Esophagus muscularis mucosa (tissue), 4 donors: ENCODE measurements at places on chromosomes 2 and 18. TPM values are rescaled to one million over a fixed set of nuclear protein-coding genes. Genes with fewer than 3 reads are reported as not detected.
A peak's percentile ranks its signal among the peaks of the same experiment; 100 is the strongest.

DNA sequence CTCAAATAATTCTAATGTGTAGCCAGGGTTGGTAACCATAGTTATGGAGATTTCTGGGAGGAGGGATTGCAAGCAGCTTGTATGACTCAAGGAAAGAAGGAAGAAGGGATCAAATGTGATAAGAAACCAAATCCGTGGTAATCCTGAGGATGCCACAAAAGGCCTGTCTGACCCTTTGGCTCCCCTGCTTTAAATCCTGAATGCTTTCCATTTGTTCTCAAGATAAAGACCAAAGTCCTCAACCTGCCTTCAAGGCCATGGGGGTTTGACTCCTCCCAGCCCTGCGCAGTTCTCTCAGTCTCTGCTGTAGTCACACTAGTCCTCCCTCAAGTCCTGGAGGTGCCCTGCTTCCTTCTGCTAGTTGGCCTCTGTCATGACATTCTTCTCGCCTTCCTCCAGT lies 74.0 kb downstream of the SUMO1 start:
- no peak for DNase-seq

DNA sequence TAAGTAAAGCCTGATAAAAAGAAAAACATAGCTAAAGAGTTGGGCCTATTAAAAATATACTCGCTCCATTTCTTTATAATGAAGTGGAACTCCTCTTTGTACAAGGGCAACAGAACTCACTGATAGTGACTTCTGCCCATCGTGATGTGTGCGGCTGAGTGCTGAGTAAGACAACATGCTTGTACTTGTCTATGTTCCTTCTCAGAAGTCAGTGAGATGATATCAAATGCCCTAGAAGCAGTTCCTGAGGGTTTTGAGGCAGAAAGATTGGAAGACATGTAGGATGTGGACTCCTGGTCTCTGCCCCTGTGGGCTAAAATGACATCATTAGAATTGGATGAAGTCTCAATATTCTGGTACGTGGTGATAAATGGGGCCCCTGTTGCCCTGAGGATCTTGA lies 73.8 kb downstream of the USP40 start:
- no peak for DNase-seq

- no peak for DNase-seq
These were observed 43.4 kb upstream of the ROCK2 start for GRCh38 chr2:11387843-11388242.

DNA sequence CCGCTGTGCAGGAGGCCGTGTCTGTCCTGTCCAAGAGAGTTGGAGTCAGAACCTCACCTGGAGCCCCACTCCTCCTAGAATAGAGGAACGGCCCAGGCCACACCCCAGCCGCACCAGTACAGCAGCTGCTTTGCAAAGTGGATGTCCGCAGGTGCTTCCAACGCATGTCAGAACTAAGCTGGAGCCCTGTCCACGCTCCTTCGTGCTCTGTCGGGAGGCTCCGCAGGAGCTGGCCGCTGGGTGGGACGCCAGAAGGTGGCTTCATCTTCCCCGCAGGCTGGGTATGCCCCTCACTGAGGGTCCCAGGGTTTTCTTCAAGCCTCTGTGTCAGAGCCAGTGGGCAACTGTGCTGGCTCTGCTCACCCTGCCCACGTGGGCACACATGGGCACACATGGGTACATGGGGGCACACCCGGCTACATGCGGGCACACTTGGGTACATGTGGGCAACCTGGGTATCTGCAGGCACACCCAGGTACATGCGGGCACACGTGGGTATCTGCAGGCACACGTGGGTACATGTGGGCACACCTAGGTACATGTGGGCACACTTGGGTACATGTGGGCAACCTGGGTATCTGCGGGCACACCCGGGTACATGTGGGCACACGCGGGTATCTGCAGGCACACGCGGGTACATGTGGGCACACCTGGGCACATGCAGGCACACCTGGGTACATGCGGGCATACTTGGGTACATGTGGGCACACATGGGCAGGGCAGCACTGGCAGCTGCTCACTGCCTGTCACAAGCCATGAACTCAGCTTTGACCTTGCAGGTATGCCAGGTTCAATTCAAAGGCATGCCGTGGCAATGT lies 67.1 kb upstream of the CTDP1 start:
- DNase-seq = no peak

Gene TBR1
- not detected for total RNA-seq

GRCh38 chr2:17648581-17648980 lies 105.0 kb downstream of the SMC6 start:
- no peak for DNase-seq

DNA sequence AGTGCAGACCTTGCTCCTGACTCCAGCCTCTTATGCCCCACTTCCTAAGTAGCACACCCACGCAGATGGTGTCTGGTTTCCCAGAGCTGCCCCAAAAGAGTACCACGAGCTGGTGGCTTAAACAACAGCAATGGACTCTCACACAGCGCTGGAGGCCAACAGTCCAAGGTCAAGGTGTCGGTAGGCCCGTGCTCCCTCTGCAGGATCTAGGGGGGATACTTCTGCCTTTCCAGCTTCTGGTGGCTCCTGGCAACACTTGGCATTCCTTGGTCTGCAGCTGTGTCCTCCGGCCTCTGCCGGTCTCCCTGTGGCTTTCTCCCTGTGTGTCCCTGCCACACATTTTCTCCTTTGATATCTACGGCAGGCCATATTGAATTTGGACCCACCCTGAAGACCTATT lies 99.0 kb downstream of the TSHZ1 start:
- peak; percentile 39 for DNase-seq
